ENCODE measurements at places on chromosomes 3 and 15.

DNA sequence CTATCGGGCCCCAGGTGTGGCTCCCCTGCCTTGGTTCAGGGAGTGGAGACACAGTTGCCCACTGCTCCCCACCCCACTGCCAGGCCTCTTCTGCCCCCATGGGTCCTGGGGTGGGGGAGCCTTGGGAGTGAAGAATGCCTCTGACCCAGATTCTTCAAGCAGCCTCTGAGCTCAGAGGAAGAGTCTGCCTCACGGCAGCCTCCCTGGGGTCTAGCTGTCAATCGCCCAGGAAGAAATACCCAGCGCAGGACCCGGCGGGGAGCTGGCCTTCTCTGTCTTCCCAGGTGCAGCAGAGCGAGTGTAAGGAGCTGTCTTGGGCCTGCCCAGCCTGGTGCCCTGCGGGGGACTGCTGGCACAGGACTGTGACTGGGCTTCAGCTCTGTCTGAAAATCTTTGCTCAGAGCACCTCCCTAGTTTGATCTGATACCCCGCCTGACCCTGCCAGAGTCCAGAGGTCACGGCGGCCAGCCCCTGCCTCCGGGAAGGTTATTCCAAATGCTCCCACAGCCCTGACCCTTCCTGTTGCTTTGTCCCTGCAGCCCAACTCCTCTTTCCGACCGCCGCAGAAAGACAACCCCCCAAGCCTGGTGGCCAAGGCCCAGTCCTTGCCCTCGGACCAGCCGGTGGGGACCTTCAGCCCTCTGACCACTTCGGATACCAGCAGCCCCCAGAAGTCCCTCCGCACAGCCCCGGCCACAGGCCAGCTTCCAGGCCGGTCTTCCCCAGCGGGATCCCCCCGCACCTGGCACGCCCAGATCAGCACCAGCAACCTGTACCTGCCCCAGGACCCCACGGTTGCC lies 11.0 kb downstream of the ANKRD63 start:
- no peak for DNase-seq

DNA sequence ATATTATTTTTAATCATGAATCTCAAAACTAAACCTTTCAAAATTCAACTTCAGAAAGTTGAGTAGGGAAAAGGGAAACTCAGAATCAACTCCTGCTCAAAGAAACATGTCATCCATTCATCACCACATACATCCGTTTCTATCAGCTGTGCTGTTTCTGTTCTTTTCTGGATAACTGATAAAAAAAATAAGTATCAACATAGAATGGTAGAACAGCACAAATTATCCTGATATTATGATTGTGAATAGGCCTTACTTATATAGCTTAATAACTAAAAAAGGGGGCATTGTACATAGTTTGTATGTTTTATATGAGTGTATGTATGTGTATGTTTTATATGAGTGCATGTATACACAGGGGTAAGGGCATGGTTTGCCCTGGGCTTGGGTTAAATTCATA lies 3.1 kb downstream of the TM4SF1 start:
- no peak for DNase-seq

GRCh38 chr3:124048967-124049798 lies 57.3 kb upstream of the ROPN1 start:
- no peak for DNase-seq

GRCh38 chr3:127391436-127392155 lies 103.8 kb upstream of the PRR20G start:
- no peak for DNase-seq

DNA sequence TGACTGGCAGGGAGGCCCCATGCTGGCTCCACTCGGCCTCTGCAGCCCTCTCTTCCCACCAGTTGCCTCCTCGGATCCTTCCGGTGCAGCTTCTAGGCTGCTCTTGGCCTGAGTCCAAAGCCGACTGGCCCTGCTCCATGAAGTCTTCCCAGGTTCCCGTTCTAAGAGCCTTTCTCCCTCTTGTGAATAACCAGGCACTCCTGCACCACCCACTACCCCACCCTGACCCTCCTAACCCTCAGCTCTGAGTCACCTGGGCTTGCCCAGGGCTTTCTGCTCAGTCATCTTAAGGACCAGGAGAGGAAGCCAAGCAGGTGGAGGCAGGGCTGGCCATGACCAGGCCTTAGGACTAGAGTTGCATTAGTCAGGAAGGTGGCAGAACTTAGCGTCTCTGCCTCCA lies 28.1 kb upstream of the CNBP start:
- no peak for DNase-seq

DNA sequence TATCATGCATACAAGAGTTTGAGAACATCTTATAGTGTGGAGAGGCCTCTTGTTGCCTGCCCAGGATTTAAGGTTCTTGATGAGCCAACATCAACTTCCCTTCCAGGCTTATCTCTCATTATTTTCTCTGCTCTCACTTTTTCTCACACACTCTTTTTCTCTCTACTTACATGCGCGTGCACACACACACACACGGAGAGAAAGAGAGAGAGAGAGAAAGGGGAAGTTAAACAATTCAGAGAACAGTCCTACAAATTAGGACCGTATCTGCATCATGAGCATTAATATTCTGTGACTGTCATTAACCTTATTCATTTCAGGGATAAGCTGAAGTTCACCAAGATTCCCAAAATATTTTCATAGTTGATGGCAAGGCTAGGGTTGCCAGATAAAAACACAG lies 269.0 kb downstream of the ZNF621 start:
- DNase-seq: no peak
